ENCODE measurements at places on chromosomes 5 and 9. TPM values are rescaled to one million over a fixed set of nuclear protein-coding genes. Genes with fewer than 3 reads are reported as not detected.

The LAMC3 gene
- 0.12 TPM for total RNA-seq

The NUTM2F gene
- not detected for total RNA-seq

The PCDHB16 gene
- not detected for total RNA-seq

The RASGRF2 gene
- total RNA-seq: 8.6 TPM

The ZNF366 gene
- total RNA-seq: not detected

The SPINK6 gene
- total RNA-seq: not detected

The PHF24 gene
- 0.12 TPM for total RNA-seq

The OTP gene
- not detected for total RNA-seq

The GARNL3 gene
- total RNA-seq: 3.9 TPM

The UIMC1 gene
- total RNA-seq: 53.5 TPM

The BARHL1 gene
- total RNA-seq: not detected

The DCTN3 gene
- 85.3 TPM for total RNA-seq

The IL4 gene
- 6.8 TPM for total RNA-seq

The LRRC26 gene
- not detected for total RNA-seq

The PCDHA12 gene
- not detected for total RNA-seq

The SLC25A48 gene
- not detected for total RNA-seq

All from activated CD4-positive, alpha-beta memory T cell treated with anti-CD3 and anti-CD28 coated beads for 36 hours (primary cell).